ENCODE measurements at places on chromosomes 13 and 19.

GRCh38 chr13:99501848-99502301 lies 603 bp downstream of the TM9SF2 start:
- no peak for DNase-seq

DNA sequence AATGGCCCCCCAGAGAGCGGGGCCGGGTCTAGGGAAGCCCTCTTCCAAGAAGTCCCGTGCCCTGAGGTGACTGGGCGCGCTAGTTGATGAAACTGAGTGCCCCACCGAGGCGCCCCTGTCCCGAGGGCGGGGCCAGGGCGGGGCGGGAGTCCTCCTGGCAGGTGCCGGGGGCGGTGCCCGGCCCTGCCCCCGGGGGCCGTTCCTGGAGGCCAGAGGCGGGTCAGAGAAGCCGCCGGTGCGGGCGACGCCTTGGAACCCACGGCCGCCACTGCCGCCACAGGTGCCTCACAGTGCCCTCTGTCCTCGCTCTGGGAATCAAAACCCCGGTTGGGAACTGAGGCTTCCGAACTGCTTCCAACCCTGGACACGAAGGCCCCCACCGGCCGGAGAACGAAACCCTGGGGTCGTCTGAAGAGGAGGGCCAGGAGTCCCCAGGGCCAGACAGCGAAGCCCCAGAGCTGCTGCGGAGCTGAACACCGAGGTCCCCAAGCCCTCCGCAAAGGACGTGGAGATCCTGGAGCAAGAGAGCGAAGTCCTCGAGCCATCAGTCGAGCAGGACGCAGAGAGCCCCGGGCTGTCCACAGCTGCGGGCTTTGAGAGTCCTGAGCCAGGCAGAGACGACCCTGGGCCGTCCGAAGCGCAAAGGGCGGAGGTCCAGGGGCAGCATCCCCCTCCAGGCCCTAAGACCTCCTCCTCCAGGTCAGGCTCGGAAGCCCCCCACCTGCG lies at the start of gene MISP3:
TSS of gene MISP3 (plus strand) at position 252 of the 726 bp plus-strand sequence. CDS start 524 bp downstream, outside the sequence.
- DNase-seq, result peak; percentile 42

DNA sequence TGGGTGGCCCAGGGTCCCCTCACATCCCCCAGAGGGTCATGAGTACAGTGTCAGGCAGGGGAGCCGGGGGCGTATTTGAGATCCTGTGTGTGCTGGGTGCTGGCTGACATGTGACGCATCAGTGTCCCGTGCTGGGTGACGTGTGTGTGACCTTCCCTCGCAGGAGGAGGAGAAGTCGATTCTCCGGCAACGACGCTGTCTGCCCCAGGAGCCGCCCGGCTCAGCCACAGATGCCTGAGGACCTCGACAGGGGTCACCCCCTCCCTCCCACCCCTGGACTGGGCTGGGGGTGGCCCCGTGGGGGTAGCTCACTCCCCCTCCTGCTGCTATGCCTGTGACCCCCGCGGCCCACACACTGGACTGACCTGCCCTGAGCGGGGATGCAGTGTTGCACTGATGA lies 25.8 kb downstream of the PNPLA6 start:
- DNase-seq, result no peak

- no peak for DNase-seq
Observed at GRCh38 chr13:46385946-46386345, 1.1 kb downstream of the RUBCNL start.

- no peak for DNase-seq
Observed at GRCh38 chr13:25753976-25754375, 297.8 kb downstream of the SHISA2 start.

DNA sequence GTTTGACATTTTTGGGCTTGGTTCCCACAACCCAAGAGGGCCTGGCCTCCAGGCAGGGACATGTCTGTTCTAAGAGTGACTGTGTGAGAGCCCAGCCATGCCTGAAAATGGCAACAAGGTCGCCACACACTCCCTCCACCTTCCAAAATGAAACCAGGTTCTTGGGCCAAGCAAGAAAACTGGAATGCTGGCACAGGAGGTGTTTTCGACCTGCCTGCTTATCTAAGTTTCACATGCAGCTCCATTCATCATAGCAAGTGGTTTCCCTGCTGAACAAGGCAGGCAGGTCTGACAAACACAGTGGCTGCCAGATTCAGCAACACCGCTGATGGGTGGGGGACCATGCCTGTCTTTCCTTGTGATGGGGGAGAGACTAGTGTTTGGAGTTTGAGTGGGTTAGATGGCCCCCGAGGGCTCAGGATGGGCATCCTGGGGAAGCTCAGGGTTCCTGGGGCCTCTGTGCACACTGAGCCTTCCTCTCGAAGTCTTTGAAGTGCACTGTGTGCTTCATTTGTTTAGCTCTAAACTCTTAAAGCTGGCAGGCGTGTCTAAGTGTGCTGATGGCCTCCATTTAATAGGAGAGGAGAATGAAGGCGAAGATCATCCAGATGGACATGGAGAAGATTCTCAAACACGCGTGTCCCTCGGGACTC lies 17.9 kb upstream of the GAS6 start:
- DNase-seq, result no peak

DNA sequence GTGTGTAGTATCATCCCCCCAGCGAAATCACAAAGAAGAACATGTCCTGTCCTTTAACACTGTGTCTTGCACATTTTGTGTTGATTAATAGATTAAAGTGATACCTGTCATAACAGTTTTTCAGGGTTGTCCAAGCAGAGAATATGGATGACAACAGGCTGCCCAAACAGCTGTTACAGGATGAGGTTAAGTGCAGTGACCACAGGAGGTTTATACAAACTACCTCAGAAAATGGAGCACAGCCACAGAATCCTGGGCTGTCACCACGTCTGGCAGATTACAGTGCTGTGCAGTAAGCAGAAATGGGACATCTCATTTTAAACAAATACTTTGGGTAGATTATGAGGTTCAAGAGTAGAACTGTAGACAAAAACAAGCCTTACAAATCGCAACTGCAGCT lies 575.6 kb downstream of the DCT start:
- DNase-seq, result no peak

DNA sequence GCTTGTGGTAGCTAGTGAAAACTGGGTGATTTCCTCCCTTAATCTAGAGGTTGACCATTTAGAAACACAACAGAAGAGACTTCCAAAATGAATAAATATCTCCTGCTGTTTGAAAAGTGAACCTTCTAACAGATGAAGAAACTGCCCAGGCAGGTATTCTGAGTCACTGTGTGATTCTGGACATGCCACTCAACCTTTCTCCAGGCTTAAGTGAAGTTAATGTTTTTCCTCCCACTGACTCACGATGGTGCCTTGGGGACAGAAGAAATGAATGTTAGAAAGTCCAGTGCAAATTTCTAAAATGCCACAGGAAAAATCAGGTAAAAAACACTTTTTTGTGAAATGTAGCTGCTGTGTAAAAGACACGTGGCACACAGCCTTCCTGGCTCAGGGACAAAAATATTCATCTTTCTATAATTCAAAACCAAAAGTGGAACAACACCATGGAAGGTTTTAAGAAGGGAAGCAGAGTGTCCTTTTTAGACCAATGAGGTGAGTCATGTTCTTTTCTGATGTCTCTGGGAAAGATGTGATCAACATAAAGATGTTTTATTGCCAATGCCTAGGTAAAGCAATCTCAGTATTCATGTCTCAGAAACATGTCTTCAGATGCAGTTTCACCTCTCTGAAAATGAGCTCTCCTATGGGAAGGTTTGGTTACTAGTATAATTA lies 9.1 kb downstream of the UBE2L5 start:
- no peak for DNase-seq

- no peak for DNase-seq
Observed at GRCh38 chr13:106455777-106456176, 79.7 kb downstream of the EFNB2 start.

- DNase-seq, result no peak
Observed at GRCh38 chr13:100389617-100390016, 199.0 kb downstream of the GGACT start.

- DNase-seq, result no peak
Observed at GRCh38 chr13:48594096-48594815, 59.5 kb upstream of the CYSLTR2 start.

- no peak for DNase-seq
Observed at GRCh38 chr19:682678-683320, 6.6 kb downstream of the FSTL3 start.

DNA sequence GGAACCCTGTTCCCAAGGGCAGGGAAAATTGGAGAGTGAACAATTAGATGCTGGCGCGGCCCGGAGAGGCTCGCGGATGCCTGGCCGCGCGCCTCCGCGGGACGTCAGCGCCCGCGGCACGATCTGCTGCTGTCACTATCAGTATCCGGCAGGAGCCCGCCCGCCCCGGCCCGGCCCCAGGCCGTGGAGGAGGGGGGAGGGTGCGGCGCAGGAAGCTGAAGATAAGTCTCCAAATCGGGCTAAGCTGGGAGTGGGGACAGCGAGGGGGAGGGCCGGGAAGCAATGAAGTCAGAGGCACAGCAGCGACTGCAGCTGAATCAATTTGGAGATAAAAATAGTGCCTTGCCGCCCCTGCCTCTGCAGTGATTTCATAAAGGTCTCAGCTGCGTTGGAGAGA lies 441.5 kb upstream of the KLF12 start:
- DNase-seq, result peak; percentile 10

GRCh38 chr19:55677572-55678028 lies 2.6 kb downstream of the EPN1 start:
- no peak for DNase-seq

GRCh38 chr19:30394481-30395151 lies 22.4 kb downstream of the ZNF536 start:
- DNase-seq, result no peak

- DNase-seq, result no peak
Observed at GRCh38 chr19:3225677-3226093, 1.2 kb downstream of the CELF5 start.

DNA sequence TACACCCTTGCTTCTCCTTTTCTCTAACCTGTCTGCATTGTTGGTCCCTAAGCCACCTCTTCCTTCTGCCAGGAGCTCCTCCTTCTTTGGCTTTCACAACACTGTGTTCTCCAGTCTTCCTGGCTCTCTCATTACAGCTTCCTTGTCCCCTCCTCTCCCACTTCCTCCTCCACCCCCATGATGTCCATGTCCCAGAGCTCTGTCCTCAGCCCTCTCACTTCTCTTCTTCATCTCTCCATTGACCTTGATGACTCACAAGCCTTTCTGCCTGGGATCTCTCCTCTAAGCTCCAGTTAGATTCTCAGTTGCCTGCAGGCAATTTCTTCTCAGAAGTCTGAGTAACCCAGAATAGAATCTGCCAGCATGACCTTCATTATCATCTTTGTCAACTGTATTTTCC lies 100.3 kb upstream of the WASF3 start:
- DNase-seq, result no peak

GRCh38 chr19:48554385-48555091 lies 2.6 kb downstream of the SULT2B1 start:
- DNase-seq, result no peak

DNA sequence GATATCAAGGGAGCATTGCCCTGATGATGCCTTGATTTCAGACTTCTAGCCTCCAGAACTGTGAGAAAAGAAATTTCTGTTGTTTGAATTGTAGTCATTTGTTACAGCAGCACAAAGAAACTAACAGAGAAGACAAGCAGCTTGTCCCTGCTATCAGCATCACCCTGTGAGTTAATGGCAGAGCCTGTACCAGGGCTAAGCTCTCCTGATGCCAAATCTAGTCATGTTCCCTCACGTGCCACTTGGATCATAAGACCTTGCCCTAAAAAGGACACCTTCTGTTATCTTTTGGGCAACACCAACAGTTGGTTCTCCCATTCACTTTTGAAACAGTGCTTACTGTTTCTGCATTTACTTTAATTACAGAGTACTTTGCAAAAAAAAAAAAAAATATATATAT lies 14.8 kb downstream of the RCBTB2 start:
- no peak for DNase-seq

- no peak for DNase-seq
Observed at GRCh38 chr13:30105381-30105780, 202.0 kb downstream of the KATNAL1 start.

GRCh38 chr19:12064590-12065538 lies at the start of gene ZNF844:
Gene ZNF844 (plus strand): TSS chr19:12064731. CDS start chr19:12064874, 143 bp downstream.
- peak; percentile 66 for DNase-seq

- no peak for DNase-seq
Observed at GRCh38 chr19:39264306-39265290, 3.6 kb upstream of the IFNL2 start.

- no peak for DNase-seq
Observed at GRCh38 chr19:44757057-44757734, 8.7 kb downstream of the BCL3 start.

GRCh38 chr13:79404985-79405384 lies 1.1 kb downstream of the RBM26 start:
- DNase-seq, result no peak

- no peak for DNase-seq
Observed at GRCh38 chr19:47417746-47418691, 1.3 kb downstream of the MEIS3 start.

DNA sequence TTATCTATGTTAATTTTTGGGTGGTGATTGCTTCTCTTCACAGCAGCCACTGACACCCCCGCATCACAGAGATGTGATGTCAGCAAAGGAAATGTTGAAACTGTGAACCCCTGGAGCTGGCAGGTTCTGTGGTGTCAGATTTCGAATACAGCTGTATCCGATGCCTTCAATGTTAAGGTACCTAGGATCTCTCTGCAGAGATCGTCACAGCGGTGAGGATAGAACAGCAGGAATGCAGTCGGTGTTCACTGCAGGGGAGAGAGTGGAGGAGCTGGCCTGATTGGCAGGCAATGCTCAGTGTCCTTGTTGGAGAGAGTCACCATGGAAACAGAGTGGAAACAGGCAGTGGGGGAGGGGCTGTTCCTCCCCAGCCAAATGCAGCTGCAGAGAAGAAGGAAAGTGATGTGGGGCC lies 79.5 kb upstream of the ZNF835 start:
- DNase-seq, result no peak

DNA sequence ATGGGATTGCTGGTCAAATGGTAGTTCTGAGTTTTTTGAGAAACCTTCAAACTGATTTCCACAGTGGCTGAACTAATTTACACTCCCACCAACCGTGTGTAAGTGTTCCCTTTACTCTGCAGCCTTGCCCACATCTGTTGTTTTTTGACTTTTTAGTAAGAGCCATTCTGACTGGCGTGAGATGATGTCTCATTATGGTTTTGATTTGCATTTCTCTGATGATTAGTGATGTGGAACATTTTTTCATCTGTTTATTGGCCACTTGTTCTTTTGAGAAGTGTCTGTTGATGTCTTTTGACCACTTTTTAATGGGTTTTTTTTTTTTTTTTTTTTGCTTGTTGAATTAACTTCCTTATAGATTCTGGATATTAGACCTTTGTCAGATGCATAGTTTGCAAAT lies 4.3 kb downstream of the CAB39L start:
- DNase-seq, result no peak

- DNase-seq, result no peak
Observed at GRCh38 chr19:41699231-41699967, 9.0 kb upstream of the CEACAM5 start.
